ENCODE measurements at places on chromosomes 5 and 9. TPM values are rescaled to one million over a fixed set of nuclear protein-coding genes. Genes with fewer than 3 reads are reported as not detected.
A peak's percentile ranks its signal among the peaks of the same experiment; 100 is the strongest.

DNA sequence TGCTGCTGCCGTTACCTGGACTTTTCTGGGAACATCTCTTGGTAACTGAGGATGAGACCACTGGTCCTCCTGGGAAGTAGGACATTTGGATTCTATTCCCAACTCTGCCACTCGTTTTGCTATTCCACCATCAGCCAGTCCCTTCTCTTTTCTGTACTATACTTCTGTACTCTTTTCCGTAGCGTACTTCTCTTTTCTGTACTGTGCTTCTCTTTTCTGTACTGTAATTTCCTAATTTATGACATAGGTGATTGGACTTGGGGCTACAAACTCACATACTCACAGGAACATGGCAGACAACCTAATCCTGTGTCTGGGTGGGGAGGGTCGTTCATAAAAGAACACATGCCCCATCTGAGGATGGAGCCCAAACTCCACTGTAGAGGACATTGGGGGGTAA is 335.3 kb upstream of the PANK3 start:
- H3K27me3 ChIP-seq: no peaks in the 10 kb centered on the region
- H3K27ac ChIP-seq: no peak overlapping the region
- DNase-seq: no peak
- H3K36me3 ChIP-seq: no peaks in the 10 kb centered on the region

DNA sequence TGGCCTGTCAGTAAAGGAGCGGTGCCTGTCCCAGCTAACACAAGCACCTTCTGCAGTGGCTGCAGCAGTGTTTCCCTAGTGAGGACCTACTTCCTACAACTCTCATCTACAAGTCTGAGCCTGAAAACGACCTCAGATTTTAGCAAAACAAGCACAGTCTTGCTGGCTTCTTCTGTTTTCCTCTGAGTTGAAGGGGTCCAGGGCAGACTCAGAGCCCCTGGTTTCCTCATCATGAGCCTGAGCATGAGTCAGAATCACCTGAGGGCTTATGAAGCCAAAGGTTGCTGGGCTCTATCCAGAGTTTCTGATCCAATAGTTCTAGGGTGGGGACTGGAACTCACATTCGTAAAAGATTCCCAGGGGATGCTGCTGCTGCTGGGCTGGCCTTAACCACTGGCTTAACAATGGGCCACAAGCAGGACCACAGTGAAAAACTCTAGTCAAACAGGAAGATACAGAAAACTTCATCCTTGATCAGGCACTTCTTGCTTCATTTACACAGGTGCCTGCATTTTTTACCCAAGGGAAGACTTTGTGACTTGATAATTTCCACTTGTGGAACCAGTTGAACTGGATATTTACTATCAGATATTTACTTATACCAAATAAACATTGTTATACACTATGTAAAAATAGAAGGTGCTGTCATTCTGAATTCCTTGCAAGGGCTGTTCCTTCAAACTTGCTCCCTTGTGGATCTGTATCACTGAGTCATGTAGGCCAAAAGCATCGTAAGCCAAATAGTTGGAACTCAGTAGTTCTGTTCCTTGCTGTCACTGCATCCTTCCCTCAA is 4.3 kb upstream of the ACER2 start:
- H3K4me3 ChIP-seq: no peak overlapping the region
- peaks cover 2% of the 10 kb centered on the region for H3K4me1 ChIP-seq
- no peaks in the 10 kb centered on the region for H3K36me3 ChIP-seq
- H3K27me3 ChIP-seq: no peaks in the 10 kb centered on the region

DNA sequence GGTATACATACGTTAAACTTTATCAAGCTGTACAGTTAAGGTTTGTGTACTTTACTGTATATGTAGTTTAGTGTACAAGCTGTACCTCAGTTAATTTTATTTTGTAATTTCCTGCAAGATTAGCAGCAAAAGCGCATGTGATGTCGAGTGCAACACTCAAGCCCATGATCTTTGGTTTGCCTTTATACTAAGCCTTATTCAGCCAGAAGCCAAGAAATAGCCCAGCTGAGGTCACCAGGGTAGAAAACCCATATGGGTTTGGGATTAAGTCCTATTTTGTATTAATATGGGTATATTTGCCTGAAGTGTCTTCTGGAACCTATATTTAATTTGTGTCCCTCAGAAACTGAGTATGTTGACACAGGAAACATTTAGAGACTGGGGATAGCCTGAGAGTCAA is 59.3 kb downstream of the ZFAND5 start:
- peak; percentile 11 for DNase-seq
- peak overlapping the region; percentile 89 for H3K4me3 ChIP-seq
- H3K4me1 ChIP-seq: peaks cover 5% of the 10 kb centered on the region
- H3K27ac ChIP-seq: peak overlapping the region; percentile 42

- no peaks in the 10 kb centered on the region for H3K4me1 ChIP-seq
- H3K27ac ChIP-seq: no peak overlapping the region
- H3K27me3 ChIP-seq: no peaks in the 10 kb centered on the region
- no peak for DNase-seq
- no peak overlapping the region for H3K4me3 ChIP-seq
Observed at GRCh38 chr9:126307322-126308061, 19.1 kb upstream of the MVB12B start.

- H3K27ac ChIP-seq: no peak overlapping the region
- H3K4me3 ChIP-seq: no peak overlapping the region
- DNase-seq: no peak
- H3K4me1 ChIP-seq: no peaks in the 10 kb centered on the region
- H3K27me3 ChIP-seq: no peaks in the 10 kb centered on the region
- no peaks in the 10 kb centered on the region for H3K36me3 ChIP-seq
Observed at GRCh38 chr5:116695681-116696080, 121.1 kb upstream of the SEMA6A start.

- H3K36me3 ChIP-seq: no peaks in the 10 kb centered on the region
- peak; percentile 81 for DNase-seq
- no peak overlapping the region for H3K4me3 ChIP-seq
- peaks cover 48% of the 10 kb centered on the region for H3K27me3 ChIP-seq
Observed at GRCh38 chr5:136249678-136250266, 56.8 kb upstream of the SMIM32 start.

GRCh38 chr9:104758974-104759373 is 5.0 kb upstream of the NIPSNAP3B start:
- H3K4me3 ChIP-seq: no peak overlapping the region
- no peak overlapping the region for H3K27ac ChIP-seq
- H3K36me3 ChIP-seq: peaks cover 36% of the 10 kb centered on the region
- DNase-seq: no peak

DNA sequence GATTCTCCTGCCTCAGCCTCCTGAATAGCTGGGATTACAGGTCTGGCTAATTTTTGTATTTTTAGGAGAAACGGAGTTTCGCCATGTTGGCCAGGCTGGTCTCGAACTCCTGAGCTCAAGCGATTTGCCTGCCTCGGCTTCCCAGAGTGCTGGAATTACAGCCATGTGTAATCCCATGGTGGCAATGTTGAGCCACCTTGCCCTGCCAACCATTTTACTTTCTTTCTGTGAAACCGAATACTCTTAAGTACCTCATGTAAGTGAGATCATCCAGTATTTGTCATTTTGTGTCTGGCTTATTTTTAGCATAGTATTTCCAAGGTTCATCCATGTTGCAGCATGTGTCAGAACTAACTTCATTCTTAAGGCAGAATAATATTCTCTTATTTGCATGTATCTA is 8.2 kb downstream of the PRRC2B start:
- peaks cover 85% of the 10 kb centered on the region for H3K4me1 ChIP-seq
- H3K27me3 ChIP-seq: no peaks in the 10 kb centered on the region
- DNase-seq: peak; percentile 87
- peak overlapping the region; percentile 96 for H3K27ac ChIP-seq

DNA sequence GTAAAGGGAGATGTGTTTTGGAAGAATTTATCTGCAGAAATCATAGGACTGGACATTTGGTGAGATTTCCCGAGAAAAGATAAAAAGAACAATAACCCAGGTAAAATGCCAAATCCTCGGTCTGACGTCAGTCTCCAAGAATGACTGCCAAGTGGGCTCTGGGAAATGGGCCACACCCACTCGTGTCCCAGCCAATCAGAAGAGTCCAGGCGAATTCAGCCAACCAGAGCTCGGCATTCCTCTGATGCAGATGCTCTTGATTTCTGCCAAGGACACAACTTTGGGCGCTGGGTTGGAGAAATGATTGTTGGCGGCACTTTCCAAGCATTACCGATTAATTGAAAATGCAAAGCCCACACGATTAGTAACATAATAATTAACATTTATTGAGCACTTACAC is 73.3 kb downstream of the FGF18 start:
- H3K27me3 ChIP-seq: no peaks in the 10 kb centered on the region
- no peak overlapping the region for H3K4me3 ChIP-seq
- DNase-seq: peak; percentile 27
- peaks cover 12% of the 10 kb centered on the region for H3K4me1 ChIP-seq

- H3K4me1 ChIP-seq: no peaks in the 10 kb centered on the region
- no peak for DNase-seq
- H3K27me3 ChIP-seq: no peaks in the 10 kb centered on the region
- no peaks in the 10 kb centered on the region for H3K36me3 ChIP-seq
- H3K27ac ChIP-seq: no peak overlapping the region
Observed at GRCh38 chr9:96193236-96193755, 108.7 kb downstream of the HSD17B3 start.

- H3K27ac ChIP-seq: no peak overlapping the region
- peaks cover 8% of the 10 kb centered on the region for H3K27me3 ChIP-seq
- H3K36me3 ChIP-seq: no peaks in the 10 kb centered on the region
- DNase-seq: no peak
- H3K4me1 ChIP-seq: no peaks in the 10 kb centered on the region
Observed at GRCh38 chr5:149014571-149015031, 48.3 kb downstream of the SH3TC2 start.

GRCh38 chr9:136690104-136690805 is 3.0 kb upstream of the AGPAT2 start:
- no peak for DNase-seq
- peaks cover 5% of the 10 kb centered on the region for H3K4me1 ChIP-seq
- no peaks in the 10 kb centered on the region for H3K36me3 ChIP-seq
- H3K4me3 ChIP-seq: no peak overlapping the region
- no peak overlapping the region for H3K27ac ChIP-seq

Gene ARHGEF39
- 2.1 TPM for total RNA-seq

Gene SPINK7
- not detected for total RNA-seq

Gene IL13
- not detected for total RNA-seq

Gene CTNND2
- total RNA-seq: not detected

Gene NME5
- not detected for total RNA-seq

Gene SV2C
- not detected for total RNA-seq

Gene SHC3
- 0.63 TPM for total RNA-seq

Data from GM23248 (cell line).